ENCODE measurements at places on chromosomes 12 and 14.

- no peak for DNase-seq
Observed at GRCh38 chr12:3047961-3048360, 29.2 kb upstream of the TSPAN9 start.

- no peak for DNase-seq
Observed at GRCh38 chr12:74426091-74426490, 111.5 kb upstream of the ATXN7L3B start.

DNA sequence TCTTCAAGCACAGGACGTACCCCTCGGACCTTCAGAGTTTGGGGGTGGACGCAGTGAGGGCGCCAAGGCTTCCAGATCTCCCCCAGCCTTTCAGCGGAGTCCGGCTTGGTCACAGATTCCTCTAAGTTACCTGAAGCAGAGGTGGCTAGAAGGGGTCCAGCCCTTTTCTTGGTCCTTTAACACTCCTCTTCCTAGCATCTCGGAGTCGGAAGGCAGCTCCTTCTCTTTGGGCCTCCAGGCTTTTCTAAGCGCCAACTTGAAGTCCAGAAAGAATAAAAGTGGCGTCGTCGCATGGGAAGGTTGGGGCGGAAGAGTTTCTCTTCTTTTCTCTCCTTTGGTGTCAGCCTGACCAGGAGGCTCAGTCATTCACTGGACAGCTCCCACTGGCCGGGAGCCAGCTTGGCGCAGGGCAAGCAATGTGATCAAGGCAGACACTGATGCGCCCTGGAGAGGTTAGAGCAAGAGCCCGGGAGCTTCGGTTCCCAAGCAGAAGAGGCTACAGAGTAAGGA is 9.6 kb downstream of the OR6S1 start:
- no peak for DNase-seq

GRCh38 chr12:104433061-104433460 is 23.7 kb upstream of the CHST11 start:
- DNase-seq, result no peak

- no peak for DNase-seq
Observed at GRCh38 chr12:116455540-116456329, 103.4 kb upstream of the MAP1LC3B2 start.

DNA sequence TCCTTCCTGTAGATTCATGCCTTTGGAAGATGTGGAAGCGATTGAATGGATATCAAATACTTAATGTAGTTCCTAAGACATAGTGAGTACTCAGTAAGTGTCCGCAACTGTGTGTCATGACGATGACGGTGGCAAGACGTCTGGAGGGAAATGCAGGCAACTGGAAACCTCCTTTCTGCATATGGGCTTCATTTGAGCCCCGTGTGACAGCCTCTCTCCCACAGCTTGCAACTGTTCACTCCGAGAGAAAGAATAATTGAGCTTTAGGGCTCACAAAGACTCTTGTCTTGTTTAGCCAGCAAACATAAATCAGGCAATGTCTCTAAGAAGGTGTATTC is 6.9 kb downstream of the CFAP251 start:
- no peak for DNase-seq

- DNase-seq, result no peak
Observed at GRCh38 chr14:54867011-54867410, 35.6 kb downstream of the GCH1 start.

All from stimulated activated CD4-positive, alpha-beta T cell treated with anti-CD3 and anti-CD28 coated beads, Interleukin-15, amount 100 ng/mL, for 1 hour (primary cell).